Globus pallidus (tissue), 1 donor: ENCODE measurements at places on chromosomes 2 and 18.

GRCh38 chr2:109166811-109167210, 37.8 kb downstream of the SH3RF3 start:
- no peak for DNase-seq

- no peak for DNase-seq
Observed at GRCh38 chr2:120517751-120518469, 172.0 kb downstream of the INHBB start.

GRCh38 chr18:25725501-25725900, 364.9 kb downstream of the SS18 start:
- DNase-seq: no peak

GRCh38 chr18:77249569-77250500, at the start of gene GALR1:
GALR1 (plus strand) TSS chr18:77249848; CDS start chr18:77250549, 701 bp downstream.
- no peak for DNase-seq

- no peak for DNase-seq
Observed at GRCh38 chr18:79989195-79989497, 783 bp upstream of the TXNL4A start.

GRCh38 chr18:7334973-7335568, 104.2 kb downstream of the LRRC30 start:
- DNase-seq: no peak

DNA sequence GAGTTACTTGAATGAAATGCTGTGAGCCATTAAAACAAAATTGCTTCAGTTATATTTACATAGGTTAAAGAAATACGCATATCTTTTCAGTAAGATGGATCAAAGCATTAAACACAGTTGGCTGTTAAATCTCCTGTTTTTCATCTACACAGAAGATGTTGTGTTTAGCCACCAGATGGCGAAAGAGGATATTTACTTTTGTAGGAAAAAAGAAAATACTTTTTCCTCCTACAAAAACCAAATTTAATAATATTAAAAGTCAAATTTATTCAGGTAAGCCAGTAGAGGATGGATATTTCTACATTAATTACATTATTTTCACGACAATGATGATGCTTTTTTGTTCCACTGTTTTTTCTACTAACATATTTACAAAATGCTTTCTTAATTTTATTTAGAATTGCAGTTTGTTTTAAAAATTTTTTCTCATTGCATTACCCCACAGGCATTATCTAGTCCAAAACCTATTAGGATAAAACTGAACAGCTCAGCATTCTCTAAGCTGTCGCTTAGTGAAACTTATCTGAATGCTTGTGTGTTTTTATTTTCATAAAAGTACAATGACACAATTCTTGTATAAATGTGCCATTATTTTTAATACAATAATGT, 173.7 kb downstream of the ASXL3 start:
- peak; percentile 28 for DNase-seq

- DNase-seq: no peak
Observed at GRCh38 chr2:195562570-195563566, 94.2 kb upstream of the SLC39A10 start.

DNA sequence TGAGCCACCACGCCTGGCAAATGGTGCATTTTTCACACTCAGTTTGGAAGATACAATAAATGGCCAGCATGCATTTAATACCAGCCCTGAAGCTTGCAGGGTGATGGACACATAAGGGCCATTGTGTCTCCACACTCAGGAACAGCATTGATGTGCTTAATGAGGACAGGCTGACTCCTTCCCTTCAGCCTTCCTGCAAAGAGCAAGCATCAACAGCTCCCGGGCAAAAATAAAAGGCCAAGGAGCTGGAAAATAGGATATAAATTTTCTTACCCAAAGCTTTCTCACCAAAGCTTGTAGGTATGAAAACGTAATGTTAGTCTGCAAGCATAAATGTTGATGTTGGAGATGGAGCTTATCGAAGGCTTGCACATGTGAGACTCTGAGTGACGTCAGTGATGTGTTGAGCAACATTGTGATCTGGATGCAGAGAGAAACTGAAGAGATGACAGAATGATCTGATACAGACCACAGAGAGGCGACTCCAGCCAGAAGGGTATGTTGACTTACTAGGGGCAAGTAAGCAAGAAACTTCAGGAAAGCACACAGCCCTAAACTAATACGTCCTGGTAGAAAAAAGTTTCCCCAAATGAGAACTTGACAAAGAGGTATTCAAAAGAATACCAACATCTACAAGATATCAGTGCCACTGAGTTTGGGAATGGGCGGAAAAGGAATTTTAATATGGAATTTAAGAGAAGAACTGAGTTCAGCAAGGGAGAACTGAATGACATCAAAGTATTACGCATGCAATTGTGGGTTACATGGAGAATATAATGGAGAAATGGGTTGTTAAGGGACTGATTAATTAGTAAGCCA, 256.5 kb downstream of the TGIF1 start:
- DNase-seq: no peak

- DNase-seq: no peak
Observed at GRCh38 chr2:183292028-183292427, 167.8 kb downstream of the NUP35 start.

DNA sequence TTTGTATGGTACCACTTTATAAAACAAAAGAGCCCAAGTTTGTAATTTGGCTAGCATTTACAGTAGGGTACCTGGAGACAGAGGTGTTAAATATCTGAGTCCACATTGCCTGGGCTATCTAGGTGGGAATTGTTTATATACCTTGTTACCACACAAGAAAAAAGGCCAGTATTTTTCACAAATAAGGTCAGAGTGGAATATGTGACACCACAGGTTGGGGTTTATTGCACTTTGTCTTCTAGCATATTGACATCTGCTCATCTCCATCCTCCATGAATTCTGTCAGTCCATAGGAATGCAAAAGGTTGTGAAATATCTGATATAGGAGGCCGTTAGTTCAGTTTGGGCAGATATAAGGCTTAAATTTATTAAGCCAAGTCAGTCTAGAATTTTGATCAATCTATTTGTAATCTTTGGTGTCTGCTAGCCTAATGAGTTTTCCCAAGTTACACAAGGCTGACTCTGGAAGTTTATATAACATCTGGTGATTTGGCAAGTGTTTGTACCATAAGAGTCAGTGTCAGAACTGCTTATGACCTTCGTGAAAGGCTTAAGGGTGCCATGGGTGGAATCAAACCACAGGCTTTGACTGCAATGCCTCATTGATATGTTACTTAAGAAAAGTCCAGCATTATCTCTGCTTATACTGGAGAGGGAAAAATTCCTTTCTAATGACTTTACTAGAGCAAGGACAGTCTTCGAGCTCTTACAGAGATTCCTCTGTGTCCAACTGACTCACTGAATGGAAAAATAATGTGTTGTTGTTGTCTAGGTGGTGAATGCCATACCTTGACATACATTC, 11.3 kb upstream of the DPP4 start:
- DNase-seq: no peak

DNA sequence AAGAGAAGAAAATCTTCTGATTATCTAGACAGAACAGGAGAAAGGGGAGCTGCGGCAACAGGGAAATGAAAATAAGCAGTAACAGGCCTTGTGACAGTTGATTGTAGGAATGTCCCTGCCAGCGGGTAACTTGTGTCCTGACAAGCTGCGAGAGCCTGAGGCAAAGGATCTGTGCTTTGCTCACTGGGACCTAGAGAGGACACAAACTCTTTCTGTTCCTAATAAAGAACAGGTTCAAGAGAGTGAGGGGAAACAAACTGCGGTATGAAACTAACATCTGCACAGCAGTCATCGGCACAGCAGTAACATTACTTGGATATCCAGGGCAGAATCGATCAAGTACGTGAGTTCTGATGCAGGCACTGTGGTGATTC, 103.7 kb upstream of the THOC1 start:
- no peak for DNase-seq

DNA sequence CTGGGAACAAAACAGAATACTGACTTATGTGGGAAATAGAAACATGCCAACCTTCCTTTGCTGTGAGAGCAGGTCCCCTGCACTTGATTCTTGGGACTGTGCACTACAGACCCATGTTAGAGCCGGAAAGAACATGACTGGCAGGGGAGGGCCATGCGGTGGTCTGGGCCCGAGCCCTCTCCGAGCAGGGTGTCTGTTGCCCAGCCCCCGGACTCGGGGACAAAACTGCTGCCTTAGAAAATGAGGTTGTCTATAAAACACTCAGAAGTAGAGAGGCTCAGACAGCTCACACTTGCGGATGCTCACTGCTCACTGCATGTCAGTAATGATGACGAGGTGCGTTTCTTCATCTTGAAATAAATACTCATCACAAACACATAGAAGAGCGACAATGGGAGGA, 270.7 kb upstream of the HDAC4 start:
- DNase-seq: no peak
